ENCODE measurements at places on chromosomes 3 and 15. TPM values are rescaled to one million over a fixed set of nuclear protein-coding genes. Genes with fewer than 3 reads are reported as not detected.

SH2D7 gene
- total RNA-seq: not detected

ALDH1A2 gene
- 0.31 TPM for total RNA-seq

PAK6 gene
- total RNA-seq: 9.4 TPM

SERPINI1 gene
- total RNA-seq: 9.9 TPM

CLSTN2 gene
- total RNA-seq: 0.52 TPM

CFAP92 gene
- total RNA-seq: 2.0 TPM

APOD gene
- not detected for total RNA-seq

DNA sequence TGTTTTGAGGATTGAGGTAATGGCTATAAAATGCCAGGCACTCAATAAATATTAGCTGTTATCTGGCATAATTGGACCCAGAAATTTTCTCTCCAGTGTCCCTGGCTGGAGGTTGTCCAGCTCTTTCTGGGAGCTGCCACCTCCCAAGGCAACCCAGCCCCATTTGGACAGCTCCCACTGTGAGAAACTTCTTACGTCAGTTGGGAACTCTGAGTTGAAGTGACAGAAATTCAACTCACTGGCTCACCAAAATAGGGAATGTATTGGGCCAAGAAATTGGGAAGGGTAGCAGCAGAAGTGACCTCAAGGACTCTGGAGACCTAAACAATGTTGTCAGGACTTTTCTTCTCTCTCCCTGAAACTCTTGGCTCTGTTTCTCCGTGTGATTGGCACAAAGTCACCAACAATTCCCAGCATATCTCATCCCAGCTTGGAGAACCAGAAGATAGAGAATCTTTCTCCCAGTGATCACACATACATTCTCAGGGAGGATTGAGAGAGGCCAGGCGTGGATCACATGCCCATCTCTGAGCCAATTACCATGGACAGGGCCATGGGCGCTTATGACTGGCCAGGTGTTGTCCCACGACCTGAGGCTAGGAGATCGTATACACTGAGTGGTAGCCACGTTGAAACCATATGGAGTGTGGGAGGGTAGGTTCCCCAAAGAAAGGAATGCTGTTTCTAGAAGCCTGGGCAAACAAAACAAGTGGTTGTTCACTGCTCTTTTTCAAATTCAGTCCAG lies 22.5 kb upstream of the HCN4 start:
- no peak overlapping the region for H3K27ac ChIP-seq
- no peaks in the 10 kb centered on the region for H3K36me3 ChIP-seq
- H3K4me1 ChIP-seq: peaks cover 29% of the 10 kb centered on the region
- no peak for DNase-seq

DNA sequence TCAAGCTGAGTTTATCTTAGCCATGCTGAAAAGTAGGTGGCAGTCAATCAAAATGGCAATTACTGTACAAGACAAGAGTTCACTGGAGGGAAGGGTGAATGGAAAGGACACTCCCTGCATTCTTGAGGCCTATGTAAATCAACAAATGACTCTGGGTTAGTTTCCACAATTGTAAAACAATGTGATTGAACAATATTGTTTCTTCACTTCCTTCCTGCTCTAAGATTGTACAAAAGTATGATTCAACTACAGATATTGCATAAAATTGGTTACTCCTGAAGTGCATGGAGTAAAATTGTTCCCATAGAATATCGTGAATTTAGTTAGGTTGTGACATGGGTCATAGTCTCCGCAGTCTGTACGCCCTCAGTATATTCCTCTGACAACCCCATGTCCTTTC lies 277.6 kb downstream of the LPP start:
- H3K36me3 ChIP-seq: no peaks in the 10 kb centered on the region
- no peak for DNase-seq
- H3K27ac ChIP-seq: no peak overlapping the region
- no peaks in the 10 kb centered on the region for H3K4me1 ChIP-seq

- no peak overlapping the region for H3K4me3 ChIP-seq
- no peaks in the 10 kb centered on the region for H3K27me3 ChIP-seq
- no peak overlapping the region for H3K27ac ChIP-seq
Observed at GRCh38 chr15:57079931-57080620, 161.6 kb downstream of the TCF12 start.

DNA sequence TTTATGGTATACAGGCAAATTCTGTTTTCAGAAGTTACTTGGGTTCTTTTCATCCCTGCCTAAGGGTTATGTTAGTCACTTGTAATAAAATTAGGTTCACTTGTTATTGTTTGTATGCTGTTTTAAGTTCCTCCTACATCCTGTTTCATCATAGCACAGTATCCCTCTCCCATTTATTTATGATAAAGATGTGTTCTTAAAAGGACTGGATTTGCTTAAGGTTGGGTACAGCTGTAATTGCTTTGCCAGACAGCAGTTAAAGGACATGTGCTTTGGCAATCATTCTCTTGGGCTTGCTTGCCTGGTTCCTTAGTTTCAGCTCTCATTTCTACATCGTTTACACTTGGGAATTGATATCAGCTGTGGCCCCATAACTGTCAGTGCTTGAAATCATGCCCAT lies 11.7 kb downstream of the ATP2C1 start:
- no peak overlapping the region for H3K4me3 ChIP-seq
- no peaks in the 10 kb centered on the region for H3K27me3 ChIP-seq
- no peaks in the 10 kb centered on the region for H3K4me1 ChIP-seq
- no peaks in the 10 kb centered on the region for H3K36me3 ChIP-seq
- no peak overlapping the region for H3K27ac ChIP-seq

GRCh38 chr3:3278073-3278472 lies 98.6 kb upstream of the CRBN start:
- H3K36me3 ChIP-seq: no peaks in the 10 kb centered on the region
- no peak overlapping the region for H3K27ac ChIP-seq
- H3K27me3 ChIP-seq: no peaks in the 10 kb centered on the region

GRCh38 chr3:175267561-175267960 lies 408.4 kb downstream of the NAALADL2 start:
- no peaks in the 10 kb centered on the region for H3K36me3 ChIP-seq
- no peak for DNase-seq
- no peak overlapping the region for H3K4me3 ChIP-seq
- H3K4me1 ChIP-seq: no peaks in the 10 kb centered on the region

DNA sequence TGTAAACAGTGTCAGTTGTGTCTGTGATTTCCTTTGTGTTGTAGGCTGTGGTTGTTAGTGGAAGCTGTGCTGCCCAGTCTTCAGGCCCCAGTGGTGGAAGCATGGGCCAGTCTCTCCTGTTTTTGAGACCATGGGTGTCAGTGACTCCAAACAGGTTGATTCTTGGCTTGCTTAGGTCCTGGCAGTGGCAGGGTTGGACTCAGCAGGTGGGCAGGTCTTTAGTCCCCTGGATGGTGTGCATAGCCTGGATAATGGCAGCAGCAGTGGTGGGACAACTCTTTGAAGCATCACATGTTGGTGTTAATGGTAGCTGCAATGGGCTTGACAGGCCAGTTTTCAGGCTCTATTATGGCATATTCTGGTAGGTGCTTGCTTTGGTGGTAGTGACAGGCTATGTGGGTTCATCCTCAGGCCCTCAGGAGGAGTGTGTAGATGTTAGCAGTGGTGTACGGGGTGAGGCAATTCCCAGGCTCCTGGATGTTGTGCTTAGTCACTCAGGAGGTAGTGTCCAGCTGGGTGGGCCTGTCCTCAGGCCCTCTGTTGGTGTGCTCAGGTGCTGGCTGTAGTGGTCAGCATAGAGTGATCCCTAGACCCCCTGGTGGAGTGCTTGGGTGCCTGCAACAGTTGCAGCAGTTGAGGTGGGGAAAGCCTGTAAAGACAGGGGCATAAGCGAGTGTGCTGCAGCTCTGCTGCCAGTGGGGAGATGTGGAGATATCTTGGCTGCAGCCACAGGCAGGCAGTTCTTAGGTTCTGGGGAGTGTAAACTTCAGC lies 596.7 kb downstream of the PDCD6IP start:
- H3K27ac ChIP-seq: no peak overlapping the region
- H3K4me1 ChIP-seq: no peaks in the 10 kb centered on the region
- H3K27me3 ChIP-seq: no peaks in the 10 kb centered on the region
- H3K36me3 ChIP-seq: no peaks in the 10 kb centered on the region
- no peak for DNase-seq

- H3K36me3 ChIP-seq: peaks cover 3% of the 10 kb centered on the region
- no peaks in the 10 kb centered on the region for H3K4me1 ChIP-seq
- H3K27me3 ChIP-seq: no peaks in the 10 kb centered on the region
- H3K27ac ChIP-seq: no peak overlapping the region
- DNase-seq: no peak
- H3K4me3 ChIP-seq: no peak overlapping the region
Observed at GRCh38 chr3:161349529-161350312, 21.6 kb downstream of the SPTSSB start.

GRCh38 chr3:16477521-16477920 lies 36.0 kb downstream of the RFTN1 start:
- H3K4me3 ChIP-seq: no peak overlapping the region
- DNase-seq: no peak
- peaks cover 11% of the 10 kb centered on the region for H3K4me1 ChIP-seq

GRCh38 chr3:192550356-192550755 lies 177.0 kb downstream of the FGF12 start:
- no peak overlapping the region for H3K27ac ChIP-seq
- no peaks in the 10 kb centered on the region for H3K4me1 ChIP-seq
- H3K27me3 ChIP-seq: no peaks in the 10 kb centered on the region
- H3K4me3 ChIP-seq: no peak overlapping the region
- no peak for DNase-seq

- H3K4me1 ChIP-seq: no peaks in the 10 kb centered on the region
- H3K27ac ChIP-seq: no peak overlapping the region
- no peak overlapping the region for H3K4me3 ChIP-seq
- no peaks in the 10 kb centered on the region for H3K27me3 ChIP-seq
- DNase-seq: peak; percentile 85
Observed at GRCh38 chr3:70550723-70551319, 238.4 kb upstream of the MDFIC2 start.

GRCh38 chr3:134857356-134857755 lies 62.3 kb downstream of the EPHB1 start:
- no peaks in the 10 kb centered on the region for H3K27me3 ChIP-seq
- H3K36me3 ChIP-seq: no peaks in the 10 kb centered on the region
- H3K27ac ChIP-seq: no peak overlapping the region
- no peak overlapping the region for H3K4me3 ChIP-seq
- no peaks in the 10 kb centered on the region for H3K4me1 ChIP-seq
